ENCODE measurements at places on chromosomes 16 and 17. TPM values are rescaled to one million over a fixed set of nuclear protein-coding genes. Genes with fewer than 3 reads are reported as not detected.

C16orf86 gene
- 6.6 TPM for total RNA-seq

- no peak for DNase-seq
Observed at GRCh38 chr16:21598206-21598605, 1.2 kb upstream of the METTL9 start.

- no peak for DNase-seq
Observed at GRCh38 chr16:89890886-89891657, 17.7 kb downstream of the TCF25 start.

DNA sequence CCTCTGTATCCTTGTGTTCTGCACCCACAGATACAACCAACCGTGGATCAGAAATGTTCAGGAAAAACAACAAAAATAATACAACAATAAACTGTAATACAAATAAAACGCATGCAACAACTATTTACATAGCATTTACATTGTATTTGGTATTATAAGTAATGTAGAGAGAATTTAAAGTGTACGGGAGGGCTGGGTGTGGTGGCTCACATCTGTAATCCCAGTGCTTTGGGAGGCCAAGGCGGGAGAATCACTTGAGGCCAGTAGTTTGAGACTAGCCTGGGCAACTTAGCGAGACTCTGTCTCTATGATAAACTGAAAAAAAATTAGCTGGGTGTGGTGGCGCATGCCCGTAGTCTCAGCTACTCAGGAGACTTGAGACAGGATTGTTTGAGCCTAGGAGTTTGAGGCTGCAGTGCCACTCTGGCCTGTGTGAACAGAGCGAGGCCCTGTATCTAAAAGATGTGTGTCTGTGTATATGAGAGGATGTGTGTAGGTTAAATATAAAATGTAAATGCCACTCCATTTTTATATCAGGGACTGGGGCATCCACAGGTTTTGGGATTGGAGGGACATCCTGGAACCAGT lies 13.3 kb downstream of the SEC14L1 start:
- DNase-seq: no peak

CSH2 gene
- not detected for total RNA-seq

SULT1A4 gene
- total RNA-seq: 158 TPM
